ENCODE measurements at places on chromosomes 3 and 15.

DNA sequence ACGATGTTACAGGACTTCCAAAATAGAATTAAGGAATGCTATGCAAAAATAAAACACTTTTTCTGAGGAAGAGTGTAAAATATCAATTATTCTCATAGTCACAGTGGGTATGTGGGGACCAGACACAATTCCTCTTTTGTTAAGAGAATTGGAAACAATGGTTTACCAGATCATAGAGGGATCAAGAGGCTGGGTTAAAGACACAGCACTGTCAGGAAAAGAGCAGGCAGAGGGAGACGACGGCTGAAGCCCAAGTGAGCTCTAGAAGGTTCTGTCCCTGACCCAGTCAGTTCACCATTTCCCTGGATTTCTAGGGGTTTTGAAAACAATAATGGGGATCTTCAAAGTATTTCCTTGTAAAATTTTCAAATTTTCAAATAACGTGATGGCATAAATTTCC lies 54.0 kb upstream of the POLR2M start:
- no peak for DNase-seq

DNA sequence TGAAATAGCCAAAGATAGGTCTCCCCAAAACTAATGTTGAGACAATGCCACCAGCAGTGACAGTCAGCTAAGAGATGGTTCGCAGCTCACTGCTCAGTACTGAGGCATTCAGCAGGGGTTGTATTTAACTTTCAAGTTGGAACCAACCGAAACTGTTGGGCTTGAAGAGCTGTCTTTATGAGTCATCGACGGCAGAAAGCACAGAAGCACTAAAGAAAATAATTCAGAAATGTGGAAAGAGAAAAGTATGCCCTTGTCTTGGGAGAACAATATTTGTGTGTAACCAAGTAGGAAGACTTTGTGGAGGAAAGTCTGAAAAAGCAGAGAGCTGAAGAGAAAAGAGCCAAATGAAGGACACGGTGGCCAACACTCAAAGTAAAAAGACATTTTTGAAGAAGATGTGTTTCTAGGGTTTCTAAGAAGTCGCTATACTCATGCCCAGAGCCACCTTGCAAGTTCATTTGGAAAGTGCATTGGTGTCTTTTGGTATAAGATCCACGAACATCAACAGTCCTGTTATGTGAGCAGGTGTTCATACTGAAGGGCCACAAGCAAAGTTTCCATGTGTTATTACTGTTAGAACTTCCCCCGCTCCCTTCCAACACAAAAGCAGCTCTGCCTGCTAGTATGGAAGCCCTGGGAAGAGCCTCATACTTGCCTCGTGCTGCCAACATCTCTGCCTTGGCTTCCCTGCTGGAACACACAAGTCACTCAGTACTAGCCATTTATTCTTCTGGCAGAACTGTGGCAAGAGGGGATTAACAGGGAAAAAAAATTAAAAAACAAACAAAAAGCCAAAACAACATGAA lies 4.1 kb upstream of the RARB start:
- DNase-seq: peak; percentile 41

DNA sequence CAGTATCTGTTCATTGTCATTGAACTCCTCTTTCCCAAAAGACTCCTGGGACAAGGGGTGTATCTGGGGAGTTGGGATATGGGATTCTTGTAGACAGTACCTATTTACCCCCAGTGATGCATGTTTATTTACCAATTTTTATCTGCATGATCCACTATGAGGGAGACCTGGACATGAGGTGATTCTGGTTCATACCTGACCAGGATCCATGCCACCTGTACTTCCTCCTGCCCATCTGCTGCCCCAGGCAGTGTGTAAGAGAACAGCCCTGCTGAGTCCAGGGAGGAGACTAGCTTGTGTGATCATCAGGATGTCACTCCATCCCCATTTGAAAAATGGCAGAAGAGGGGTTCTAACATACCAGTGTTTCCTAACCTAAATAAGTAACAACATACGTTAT lies 3.1 kb upstream of the TPRG1 start:
- no peak for DNase-seq

- DNase-seq: no peak
Measured at GRCh38 chr15:51168700-51169099, 74.0 kb upstream of the TNFAIP8L3 start.

DNA sequence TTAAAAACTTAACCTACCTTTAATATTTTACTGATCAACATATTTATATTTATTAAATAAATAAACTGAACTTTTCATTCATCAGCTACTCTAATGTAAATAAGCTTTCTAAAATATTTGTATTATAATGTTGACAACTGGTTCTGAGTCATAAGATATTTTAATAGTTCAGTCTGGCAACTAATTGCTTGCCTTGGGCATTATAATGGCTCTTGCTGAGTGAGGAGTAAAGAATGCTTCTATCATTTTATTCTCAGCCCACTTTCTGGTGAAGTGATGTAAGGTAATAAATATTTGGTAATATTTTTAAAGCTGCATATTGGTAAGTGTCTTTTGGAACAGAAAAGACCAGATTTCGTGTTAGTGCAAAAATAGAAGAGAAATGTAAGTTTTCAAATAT lies 81.5 kb downstream of the DIPK2A start:
- no peak for DNase-seq

DNA sequence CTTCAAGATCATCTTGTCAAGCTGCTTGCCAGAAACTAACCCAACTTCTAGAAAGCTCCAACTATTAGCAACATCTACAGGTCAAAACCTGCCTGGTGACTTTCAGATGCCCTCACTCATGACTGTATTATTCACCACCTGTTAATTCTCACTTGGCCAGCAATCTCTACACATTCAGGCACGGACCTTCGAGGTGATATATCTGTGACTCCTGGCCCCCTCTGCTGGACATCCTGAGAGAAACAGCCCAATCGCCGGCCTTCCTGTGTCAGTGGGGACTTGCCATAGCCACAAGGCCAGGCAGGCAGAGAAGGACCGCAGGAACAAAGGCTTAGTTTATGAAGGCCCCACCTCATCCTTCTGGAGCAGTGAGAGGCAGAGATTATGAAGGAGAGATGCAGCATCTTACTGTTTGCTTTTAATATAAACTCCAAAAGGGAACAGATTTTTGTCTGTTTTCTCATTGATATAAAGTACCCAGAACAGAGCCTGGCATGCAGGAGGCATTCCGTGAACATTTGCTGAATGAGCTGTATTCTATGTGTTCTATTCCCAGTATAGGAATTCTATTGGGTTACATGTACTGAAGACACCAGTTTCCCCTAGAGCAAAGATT lies 24.4 kb upstream of the OCA2 start:
- peak; percentile 80 for DNase-seq

DNA sequence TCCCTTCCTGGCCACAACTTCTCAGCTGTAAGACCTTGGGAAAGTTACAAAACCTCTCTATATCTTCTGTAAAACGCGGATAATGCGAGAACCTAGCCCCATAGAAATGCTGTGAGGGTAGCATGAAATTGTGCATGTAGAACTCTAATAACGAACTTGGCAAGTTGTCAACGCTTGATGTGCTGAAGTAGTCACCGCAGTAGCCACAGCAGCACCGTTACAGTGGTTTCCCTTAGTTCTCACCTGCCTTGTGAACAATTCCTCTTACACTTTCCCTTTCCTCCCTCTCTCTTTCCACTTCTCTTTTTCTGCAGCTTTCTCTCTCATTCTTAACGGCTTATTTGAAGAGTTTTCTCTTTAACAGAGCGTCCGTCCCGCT lies 447 bp upstream of the SHQ1 start:
- DNase-seq: no peak

DNA sequence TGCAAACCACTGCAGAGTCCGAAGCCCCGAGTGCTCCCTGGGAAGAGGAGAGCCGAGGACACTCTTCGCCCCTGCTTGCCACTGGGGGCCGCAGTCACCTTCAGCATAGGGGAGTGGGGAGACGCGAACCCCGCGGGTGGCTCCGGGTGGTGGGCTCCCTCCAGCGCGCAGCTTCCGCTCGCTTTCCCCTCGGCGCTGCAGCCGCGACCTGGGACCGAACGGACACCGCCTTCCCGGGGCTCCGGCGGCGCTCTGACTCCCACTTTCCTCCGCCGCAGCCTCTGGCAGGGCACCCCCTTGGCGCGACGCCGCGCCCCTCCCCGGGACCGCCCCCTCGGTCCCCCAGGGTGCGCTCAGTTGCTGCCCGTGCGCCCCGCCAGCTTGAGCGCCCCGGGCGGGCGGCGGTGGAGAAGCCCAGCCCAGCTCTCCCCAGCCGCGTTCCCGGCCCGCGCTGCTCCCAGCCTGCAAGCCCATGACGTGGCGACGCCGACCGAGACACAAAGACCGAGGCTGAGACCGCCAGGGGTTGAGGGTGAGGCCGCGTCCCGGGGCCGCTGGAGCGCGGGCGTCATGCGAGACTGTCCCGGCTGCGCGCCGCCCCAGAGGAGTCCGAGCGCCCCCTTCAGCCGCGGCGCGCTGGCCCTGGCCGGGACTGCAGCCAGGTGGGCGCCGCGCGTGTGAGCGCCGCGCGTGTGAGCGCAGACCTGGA lies at the start of gene MINAR1:
Gene MINAR1 (plus strand): TSS at position 701 of the 709 bp plus-strand sequence. CDS start 23,812 bp downstream, outside the sequence.
- DNase-seq: peak; percentile 66

DNA sequence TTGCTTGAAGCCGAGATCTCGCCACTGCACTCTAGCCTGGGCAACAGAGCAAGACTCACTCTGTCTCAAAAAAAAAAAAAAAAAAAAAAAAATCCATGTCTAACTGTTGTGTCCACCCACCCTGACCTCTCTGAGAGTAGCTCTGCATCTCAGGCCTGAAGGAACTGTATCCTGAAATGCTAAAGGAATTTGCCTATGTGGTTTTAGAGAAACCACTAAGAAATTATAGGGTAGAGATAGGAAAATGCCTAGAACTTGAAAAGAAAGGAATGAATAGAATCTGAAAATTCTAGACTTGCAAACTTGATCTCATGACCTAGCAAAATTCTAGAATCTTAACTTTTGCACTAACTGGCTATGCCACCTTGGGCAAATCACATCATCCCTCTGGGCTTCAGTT lies 217.5 kb upstream of the ROPN1 start:
- no peak for DNase-seq

GRCh38 chr3:13046569-13047274 lies 26.5 kb downstream of the IQSEC1 start:
- DNase-seq: no peak

Data from right hindlimb (tissue), 1 donor.